ENCODE measurements at places on chromosomes 3 and 15. TPM values are rescaled to one million over a fixed set of nuclear protein-coding genes. Genes with fewer than 3 reads are reported as not detected.

The XCR1 gene
- under 0.01 TPM for total RNA-seq

The ISLR gene
- 39.7 TPM for total RNA-seq

The GOLGA8S gene
- under 0.01 TPM for total RNA-seq

The EXD1 gene
- 0.11 TPM for total RNA-seq

The RFT1 gene
- total RNA-seq: 23.4 TPM

The CCDC80 gene
- total RNA-seq: 363 TPM

The PLA2G4D gene
- total RNA-seq: not detected

The LTK gene
- total RNA-seq: 0.37 TPM

The PLOD2 gene
- 317 TPM for total RNA-seq

Data from uterine smooth muscle cell (primary cell).